Fibroblast of villous mesenchyme (primary cell): ENCODE measurements at places on chromosomes 5 and 9. TPM values are rescaled to one million over a fixed set of nuclear protein-coding genes. Genes with fewer than 3 reads are reported as not detected.

Gene IER5L
- total RNA-seq = 60.5 and 75.7 TPM in 2 replicates

Gene C6
- not detected in 2 replicates for total RNA-seq

Gene NCS1
- 30.0 and 42.7 TPM in 2 replicates for total RNA-seq

Gene RNF20
- 20.9 and 22.9 TPM in 2 replicates for total RNA-seq

Gene LOX
- 91.1 and 131 TPM in 2 replicates for total RNA-seq

Gene SPATA31D4
- not detected in 2 replicates for total RNA-seq

Gene ANKRD55
- under 0.01 and 0.32 TPM in 2 replicates for total RNA-seq

DNA sequence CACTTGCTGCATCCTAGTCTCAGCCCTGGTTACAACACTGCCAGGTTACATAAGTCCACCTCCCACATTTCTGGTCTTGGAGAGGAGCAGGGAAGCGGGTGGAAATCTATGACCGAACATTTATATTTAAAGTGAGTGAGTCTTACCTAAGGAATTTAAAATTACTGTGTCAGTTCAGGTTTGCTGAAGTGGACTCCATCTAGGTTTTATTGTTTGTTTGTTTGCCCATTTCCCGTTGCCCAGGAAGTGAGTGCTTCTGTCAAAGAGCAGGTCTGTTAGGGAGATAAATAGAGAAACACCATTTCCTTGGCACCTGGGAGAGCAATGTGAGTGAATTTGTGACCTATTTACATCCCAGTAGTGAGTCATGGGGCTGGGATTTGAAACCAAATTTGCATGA, 179.5 kb downstream of the KIF4B start:
- no peak for DNase-seq

DNA sequence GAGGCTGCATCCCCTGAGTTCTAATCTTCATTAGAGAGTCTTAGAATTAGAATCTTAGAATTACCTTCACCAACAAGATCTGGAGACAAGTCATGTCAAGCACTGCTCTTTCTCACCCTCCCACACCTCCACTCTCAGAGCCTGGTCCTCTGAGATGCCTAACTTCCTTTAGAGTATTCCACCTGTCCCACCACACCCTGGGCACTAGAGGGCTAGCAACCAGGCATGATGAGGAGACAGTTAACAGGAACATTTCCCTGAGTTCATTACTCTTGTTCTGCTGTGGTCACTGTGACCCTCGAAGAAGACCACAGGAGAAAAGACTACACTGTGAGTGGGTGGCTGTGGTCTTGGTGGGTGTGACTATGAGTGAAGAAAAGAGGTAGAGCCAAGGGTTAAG, 25.2 kb upstream of the MAP1B start:
- DNase-seq = no peak

DNA sequence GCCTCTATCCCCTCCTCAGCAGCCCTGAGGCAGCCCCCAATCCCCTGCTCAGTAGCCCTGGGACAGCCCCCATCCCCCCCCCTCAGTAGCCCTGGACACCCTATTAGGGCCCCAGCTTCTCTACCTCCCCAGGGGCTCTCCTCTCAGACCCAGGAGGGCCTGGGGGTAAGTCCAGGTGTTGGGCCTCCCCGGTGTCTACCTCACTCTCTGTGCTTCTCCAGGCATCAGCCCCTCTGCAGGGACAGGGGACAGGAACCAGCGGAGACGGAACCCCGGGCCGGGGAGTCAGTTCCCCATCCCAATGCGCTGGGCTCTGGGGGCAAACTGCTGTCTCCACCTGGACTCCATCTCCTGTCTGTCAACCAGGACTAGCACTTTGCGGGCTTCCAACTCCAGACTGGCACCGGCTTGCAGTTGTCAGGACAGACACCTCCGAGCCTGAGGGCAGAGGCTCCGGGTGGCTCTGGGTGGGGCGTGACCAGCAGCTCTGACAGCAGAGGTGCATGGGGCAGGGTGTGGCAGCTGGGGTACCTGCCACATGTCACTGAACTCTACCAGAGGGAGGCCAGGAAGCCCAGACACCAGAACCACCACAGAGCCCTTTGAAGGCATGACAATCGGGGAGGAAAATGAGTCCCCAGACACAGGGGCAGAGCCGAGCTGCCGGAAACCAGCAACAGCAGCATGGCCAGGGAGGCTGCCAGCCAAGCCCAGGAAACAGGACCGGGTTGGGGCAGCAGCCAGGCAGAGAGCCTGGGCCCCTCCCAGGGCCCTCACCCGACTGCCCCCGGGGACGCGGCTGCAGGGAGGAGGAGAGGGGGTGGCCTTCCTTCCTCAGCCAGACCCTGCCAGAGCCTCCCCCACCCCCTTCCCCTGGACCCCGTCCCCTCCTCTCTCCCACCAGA, 17.7 kb upstream of the UBAC1 start:
- DNase-seq = no peak

DNA sequence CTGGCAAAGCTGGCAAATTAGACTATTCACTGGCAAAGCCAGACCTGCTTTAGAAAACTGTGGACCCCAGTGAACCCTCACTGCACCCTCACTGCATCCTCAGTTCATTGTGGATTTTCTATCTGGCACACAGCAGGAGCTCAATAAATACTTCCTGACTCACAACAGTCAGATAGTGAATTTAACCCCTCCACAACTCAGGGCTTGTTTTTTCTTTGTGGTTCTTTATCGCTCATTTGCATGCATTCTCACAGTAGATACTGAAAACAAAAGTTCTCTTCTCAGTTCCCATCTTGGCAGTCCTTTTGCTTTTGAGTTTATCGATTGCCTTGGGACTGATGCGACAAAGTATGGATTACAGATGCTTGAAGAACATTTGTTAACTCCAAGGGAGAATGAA, 99.8 kb downstream of the ACTL7B start:
- no peak for DNase-seq

DNA sequence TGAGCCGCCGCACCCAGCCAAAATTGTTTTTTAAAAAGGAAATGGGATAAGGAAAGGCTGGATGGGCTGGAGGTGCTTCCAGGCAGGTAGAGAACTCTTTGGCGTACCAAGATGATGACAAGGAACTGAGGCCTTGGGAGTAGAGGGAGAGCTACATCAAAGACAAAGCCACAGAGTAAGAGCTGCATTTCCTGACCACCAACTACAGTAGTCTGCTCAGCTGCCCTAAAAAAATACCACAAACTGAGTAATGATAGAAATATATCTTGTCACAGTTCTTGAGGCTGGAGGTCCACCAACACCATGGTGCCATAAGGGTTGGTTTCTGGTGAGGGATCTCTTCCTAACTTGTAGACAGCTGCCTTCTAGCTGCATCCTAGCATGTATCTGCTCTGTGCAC, 8.2 kb downstream of the OR1K1 start:
- no peak for DNase-seq

GRCh38 chr9:29844251-29844650, 2271.0 kb upstream of the C9orf72 start:
- no peak for DNase-seq

DNA sequence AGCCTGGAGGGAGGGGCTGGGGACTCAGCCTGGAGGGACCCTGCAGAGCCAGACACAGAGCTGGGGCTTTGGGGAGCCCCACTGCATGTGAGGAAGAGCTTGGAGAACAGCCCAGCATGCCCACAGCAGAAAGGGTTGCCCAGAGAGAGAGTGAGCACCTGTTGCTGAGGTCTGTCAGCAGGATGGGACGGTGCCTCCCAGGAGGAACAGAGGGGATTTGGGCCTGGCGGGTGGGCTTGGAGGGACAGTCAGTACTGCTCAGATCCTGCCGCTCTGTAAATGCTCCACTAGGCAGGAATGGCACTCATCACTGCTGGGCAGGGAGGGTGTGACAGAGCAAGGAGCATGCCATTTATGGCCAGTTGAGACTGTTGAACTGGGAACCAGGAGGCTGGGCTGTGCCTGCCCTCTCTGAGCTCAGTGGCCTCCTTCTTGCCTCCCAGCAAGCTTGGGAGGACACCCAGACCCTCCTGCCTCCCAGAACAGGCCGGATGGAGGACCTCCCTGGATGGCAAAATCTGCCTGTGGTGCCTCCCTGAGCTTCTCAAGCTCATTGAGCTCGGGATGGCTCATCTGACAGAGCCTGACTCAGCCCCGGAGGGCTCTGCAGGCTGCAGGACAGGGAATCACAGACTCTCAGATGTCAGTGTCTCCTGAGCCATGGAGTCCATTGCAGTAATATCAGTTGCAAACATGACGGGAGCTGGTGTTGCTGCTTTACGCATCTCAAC, 786 bp upstream of the HRCT1 start:
- DNase-seq = peak; percentile 50

- no peak for DNase-seq
Measured at GRCh38 chr5:41968153-41968723, 43.2 kb downstream of the FBXO4 start.

DNA sequence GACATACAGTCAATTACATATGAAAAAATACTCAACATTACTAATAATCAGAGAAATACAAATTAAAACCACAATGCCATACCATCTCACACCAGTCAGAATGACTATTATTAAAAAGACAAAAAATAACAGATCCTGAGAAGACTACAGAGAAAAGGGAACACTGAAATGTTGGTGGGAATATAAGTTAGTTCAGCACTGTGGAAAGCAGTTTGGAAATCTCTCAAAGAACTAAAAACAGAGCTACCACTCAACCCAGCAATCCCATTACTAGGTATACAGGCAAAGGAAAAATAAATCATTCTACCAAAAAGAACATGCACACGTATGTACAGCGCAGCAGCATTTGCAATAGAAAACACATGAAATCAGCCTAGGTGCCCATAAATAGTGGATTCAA, 41.6 kb upstream of the CCNG1 start:
- DNase-seq = no peak

DNA sequence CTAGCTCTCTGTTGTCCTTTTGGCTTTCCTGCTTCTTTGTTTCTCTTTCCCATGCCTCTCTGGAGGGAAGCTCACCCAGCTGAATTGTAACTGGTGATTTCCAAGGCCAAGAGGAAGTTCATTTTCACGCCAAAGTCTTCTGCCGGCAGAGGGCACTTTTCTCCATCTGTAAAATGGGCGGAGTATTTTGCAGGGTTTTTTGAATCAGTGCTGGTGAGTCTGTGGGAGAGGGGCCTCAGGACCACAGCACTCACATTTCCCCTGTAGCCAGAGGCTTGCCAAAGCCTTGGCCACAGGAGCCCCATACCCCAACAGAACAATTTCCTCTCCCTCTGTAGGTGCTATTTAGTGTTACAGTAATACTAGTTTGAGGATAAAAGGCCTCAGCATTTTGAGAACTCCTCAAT, 42.3 kb upstream of the MATR3 start:
- DNase-seq = no peak

GRCh38 chr5:115544043-115544435, 536 bp downstream of the FEM1C start:
- no peak for DNase-seq

DNA sequence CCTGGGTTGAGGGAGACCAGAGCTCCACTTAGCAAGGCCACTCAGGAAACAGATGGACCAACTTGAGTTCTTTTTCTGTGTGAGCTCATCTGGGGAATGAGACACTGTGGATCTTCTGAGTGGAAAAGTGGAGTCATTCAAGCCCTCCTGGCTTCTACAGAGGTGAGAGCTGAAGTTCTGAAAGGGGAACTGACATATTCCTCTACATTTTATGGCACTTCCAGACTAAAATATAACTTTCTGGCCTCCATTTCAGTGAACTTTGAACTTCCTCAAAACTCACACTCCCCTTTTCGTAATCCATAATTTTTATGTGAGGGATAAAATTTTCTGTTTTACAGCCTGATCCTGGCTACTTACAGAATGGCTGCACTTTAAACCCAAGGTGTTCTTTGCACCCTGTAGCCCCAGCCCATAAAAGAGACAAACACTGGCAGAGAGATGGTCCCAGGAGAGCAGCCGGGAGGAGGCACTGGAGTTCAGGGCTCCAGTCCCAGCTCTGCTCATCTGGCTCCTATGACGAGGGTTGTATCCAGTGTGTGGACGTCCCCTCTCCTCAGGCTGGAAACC, 10.8 kb downstream of the SPAAR start:
- DNase-seq = no peak

GRCh38 chr5:79507251-79508205, 6.4 kb downstream of the HOMER1 start:
- DNase-seq = no peak

DNA sequence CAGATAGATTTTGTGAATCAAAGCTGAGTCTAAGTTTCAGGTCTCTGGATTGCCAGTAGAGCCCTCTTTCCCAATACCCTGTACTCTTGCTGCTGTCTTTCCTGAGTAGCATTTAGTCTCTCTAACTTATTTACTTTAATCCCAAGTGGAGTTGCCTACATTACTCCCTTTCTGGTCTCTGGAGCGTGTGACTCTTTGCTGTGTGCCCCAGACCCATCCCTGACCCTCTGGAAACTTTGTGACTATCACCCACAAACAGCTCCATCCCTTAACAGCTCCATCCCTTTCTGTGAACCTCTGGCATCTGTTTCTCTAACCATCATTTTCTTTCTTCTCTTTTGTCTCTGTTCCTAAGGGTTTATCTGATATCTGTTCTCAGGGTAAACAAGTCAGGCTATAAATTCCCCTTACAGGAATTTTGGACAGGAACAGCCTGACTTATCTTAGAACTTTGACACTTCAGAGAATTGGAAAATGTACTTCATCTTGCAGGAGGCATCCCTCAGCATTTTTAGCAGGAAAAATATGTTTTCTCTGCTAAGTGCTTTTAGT, 1167.1 kb upstream of the SEMA6A start:
- peak; percentile 1 for DNase-seq

- DNase-seq = no peak
Measured at GRCh38 chr9:106557996-106558667, 304.8 kb upstream of the ZNF462 start.

DNA sequence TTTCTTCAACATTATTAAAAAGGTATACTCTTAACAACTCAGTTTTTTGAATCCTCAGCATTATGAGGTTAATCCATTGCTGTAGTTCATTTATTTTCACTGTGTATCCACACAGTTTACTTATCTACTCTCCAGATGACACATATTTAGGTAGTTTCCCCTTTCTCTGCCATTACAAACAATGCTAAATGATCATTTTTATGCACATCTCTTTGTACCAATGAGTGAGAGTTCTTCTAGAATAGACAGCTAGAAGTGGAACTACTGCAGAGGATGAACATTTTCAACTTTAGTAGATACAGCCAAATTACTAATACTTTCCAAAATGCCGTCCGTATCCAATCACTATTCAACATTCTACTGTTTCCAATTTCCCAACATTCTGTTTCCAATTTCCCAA, 11.5 kb downstream of the AFF4 start:
- DNase-seq = no peak

DNA sequence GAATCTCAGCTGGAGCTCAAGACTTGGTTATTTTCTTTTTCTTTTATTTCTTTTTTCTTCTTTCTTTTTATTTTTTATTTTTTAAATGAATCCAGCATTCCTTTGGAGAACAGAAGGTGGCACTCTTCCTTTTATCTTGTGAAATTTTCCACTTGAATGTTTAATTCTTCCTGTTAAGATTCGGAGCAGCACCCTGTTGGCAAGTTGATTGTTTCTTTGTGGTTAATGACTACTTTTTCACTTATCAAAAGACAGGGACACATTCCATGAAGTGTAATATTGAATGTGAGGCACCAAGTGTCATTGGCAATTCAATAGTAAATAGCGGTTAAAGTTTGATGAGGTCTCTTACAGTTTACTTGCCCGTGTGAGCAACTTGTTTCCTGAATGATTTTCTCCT, 240.5 kb upstream of the CHD1 start:
- DNase-seq = peak; percentile 1

GRCh38 chr9:116234081-116234480, 80.5 kb downstream of the PAPPA start:
- peak; percentile 97 for DNase-seq

GRCh38 chr9:116644091-116644688, 42.9 kb upstream of the TRIM32 start:
- peak; percentile 54 for DNase-seq
